ENCODE measurements at places on chromosomes 12 and 14.

DNA sequence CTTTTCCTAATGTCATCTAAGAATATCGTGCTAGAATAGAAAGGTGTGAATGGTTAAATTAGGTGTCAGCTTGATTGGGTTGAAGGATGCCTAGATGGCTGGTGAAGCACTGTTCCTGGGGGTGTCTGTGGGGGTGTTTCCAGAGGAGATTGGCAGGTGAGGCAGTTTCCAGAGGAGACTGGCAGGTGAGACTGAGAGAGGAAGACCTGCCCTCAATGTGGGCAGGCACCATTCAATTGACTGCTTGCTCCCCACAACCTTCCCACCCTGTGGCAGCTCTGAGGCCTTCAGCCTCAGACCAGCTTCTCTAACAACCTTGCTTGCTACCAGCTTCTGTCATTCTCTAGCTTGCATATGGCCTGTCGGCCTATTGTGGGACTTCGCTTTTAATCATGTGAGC lies 9.2 kb downstream of the RNASE9 start:
- DNase-seq: no peak

DNA sequence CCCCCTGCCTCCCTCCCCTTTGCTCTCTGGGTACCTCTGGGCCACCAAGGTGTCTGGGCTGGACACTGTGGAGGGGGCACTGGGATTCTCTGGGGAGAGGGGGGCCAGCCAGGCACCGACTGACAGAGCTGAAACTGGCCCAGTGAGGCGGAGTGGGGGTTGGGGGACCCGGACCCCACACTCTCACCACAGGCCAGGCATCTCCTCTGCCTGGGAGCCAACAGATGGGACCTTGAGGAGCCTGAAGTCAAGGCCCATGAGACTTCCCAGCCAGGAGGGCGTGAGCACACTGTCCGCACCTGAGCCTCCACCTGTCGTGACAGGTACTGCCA lies 39.8 kb upstream of the PPP1R13B start:
- no peak for DNase-seq

DNA sequence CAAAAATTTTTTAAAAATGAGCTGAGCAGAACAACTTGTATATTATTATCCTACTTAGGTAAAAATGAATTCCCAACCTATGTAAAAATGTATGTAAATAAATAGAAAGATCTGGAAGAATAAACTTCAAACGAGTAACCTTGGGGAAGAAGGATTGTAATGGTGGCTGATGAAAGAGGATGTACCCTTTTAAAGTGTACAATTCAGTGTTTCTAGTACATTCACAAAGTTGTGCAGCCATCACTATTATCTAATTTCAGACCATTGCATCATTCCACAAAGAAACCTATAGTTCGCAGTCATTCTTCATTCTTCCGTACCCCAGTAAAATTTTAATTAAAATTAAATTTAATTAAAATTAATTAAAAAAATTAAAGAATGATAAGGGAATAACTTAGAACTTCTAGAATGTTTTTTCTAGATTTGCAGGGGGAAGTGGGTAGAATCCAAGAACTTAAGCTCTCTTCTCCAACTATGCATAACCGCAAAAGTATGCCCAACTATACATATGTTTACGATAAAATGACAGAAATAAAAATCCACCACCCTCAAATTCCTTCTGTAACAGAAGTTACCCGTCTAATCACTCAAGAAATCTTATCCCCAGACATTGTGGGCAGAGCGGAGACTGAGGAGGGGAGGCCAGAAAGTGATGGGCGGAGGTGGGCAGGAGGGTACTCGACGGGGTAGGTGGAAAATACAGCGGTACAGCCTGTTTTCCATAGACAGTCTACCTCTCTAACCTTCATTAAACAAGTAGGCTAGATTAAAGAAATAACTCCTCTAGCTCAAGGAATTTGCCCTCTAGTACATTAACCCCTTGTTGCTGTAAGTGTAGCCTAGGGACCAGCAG lies 921 bp downstream of the DEPDC4 start:
- DNase-seq: no peak

DNA sequence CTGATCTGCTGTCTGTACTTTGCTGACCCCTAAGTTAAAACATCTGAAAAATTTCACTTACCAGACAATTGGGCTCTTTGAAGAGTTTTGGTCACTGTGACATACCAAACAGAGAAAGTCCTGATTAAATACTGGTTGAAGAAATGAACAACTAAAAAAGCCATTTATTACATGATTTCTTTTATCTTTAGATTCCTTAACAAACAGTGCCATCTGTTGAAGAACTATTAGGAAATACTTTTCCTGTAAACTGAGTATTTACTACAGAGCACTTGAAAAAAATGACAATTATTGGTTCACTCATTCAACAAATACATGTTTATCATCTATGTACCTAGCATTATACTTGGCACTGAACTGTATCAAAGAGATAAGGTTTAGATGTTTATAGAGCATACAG lies 6.5 kb upstream of the WASHC4 start:
- DNase-seq: no peak

- DNase-seq: no peak
Observed at GRCh38 chr12:122204167-122205052, 901 bp downstream of the B3GNT4 start.

- no peak for DNase-seq
Observed at GRCh38 chr12:124408822-124409517, 114.1 kb downstream of the RFLNA start.

DNA sequence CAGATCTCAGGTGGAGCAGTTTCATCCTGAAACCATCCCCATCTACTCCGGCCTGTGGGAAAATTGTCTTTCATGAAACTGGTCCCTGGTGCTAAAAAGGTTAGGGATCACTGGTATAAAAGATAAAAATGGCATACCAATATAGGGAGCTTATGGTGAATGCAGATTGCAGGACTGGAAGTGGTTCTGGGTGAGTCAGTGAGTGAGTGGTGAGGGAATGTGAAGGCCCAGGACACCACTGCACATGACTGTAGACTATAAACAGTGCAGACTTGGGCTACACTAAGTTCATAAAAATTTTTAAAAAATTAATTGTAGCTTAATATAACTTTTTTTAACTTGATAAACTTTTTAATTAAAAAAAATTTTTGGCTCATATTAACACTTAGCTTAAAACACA lies 67.0 kb upstream of the RD3L start:
- DNase-seq: no peak

DNA sequence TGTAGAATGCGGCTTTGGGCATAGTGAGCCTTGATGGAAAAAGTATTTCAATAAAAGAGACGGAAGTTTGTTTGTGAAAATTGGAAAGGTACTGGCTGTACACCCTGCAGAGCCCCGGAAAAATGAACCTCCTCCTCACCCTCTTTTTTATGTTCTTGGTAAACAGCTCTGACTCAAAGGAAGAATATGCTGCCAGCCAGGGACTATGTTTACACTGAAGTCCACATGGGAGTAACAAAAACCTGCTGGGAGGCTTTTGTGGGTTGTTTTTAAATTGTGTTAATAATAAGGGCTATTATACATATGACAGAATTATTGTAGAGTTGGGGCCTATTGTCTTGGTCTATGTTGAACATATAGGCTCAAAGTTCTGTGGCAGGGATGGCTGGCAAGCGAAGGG lies 70.7 kb downstream of the TTC8 start:
- DNase-seq: peak; percentile 5

- DNase-seq: no peak
Observed at GRCh38 chr14:88164906-88165534, 158.0 kb downstream of the KCNK10 start.

DNA sequence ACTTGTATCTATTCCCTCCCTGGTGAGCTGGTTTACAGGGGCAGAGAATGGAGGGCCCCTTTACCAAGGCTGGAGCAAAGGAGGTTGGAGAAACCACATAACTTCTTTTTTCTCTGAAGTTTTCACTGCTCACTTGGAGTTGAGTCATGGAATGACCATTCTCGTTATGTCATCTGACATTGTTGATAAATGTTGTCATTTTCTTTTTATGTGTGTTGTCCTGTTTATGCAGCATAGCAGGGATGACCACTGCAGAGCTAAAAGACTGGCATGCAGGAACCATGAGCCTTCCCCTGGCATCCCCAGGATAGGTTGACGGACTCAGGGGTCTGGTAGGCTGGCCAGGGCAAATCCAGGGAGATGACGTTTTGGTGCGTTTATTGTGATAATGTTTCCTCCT lies 256.8 kb upstream of the DDHD1 start:
- DNase-seq: peak; percentile 48

DNA sequence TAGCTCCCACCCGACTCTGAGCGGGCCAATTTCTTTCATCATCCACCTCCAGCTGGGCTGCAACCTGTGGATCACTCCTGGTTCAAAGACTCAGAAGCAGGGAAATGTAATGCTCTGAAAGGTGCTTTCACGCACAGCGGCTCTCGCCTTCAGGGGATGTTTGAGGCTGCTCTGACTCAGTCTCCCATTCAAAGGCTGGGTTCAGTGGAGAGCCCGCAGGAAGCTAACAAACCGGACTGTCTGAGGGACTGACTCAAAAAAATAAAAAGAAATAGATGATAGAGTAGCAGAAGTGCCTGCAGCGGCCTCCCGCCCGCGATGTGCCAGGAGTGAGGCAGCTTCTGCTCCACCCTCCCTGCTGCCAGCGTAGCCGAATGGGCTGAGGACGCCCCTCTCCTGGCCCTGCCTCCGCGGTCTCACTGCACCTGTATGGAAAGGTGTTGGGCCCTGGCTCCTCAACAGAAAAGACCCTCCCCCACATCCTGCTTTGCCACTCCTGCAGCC lies 98.0 kb downstream of the GCH1 start:
- DNase-seq: no peak

GRCh38 chr12:94874518-94875302 lies 128.8 kb downstream of the NDUFA12 start:
- no peak for DNase-seq

DNA sequence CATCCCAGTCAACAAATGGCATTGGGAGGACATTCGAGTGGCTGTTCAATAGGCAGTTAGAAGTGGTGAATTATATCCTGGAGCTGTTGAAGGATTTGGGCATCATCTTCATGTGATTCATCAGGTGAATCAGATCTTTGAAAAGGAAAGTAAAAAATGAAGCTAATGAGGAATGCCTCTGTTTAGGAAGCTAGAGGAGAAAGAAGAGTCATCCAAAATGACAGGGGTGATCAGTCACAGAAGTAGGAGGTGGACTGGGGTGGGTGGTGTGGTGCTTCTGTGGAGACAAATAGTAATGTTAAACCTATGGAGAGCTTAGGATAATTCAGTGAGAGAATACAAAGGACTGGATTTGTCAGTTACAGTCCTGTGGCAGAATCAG lies 32.7 kb downstream of the DIP2B start:
- DNase-seq: peak; percentile 75

GRCh38 chr12:120317224-120318105 lies 10.1 kb downstream of the PLA2G1B start:
- peak; percentile 99 for DNase-seq

GRCh38 chr14:68593806-68594536 lies 198.9 kb downstream of the ZFP36L1 start:
- DNase-seq: no peak

DNA sequence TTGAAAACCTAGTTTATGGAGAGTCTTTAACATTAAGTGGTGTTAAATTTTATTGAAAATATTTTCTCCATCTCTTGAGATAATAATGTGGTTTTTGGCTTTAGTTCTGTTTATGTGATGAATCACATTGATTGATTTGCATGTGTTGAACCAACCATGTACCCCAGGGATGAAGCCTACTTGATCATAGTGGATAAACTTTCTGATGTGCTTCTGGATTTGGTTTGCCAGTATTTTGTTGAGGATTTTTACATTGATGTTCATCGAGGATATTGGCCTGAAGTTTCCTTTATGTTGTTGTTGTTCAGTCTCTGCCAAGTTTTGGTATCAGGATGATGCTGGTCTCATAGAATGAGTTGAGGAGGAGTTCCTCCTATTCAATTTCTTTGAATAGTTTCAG lies 222.6 kb downstream of the ADAMTS20 start:
- no peak for DNase-seq

- DNase-seq: no peak
Observed at GRCh38 chr12:76006028-76006925, 25.3 kb downstream of the PHLDA1 start.

DNA sequence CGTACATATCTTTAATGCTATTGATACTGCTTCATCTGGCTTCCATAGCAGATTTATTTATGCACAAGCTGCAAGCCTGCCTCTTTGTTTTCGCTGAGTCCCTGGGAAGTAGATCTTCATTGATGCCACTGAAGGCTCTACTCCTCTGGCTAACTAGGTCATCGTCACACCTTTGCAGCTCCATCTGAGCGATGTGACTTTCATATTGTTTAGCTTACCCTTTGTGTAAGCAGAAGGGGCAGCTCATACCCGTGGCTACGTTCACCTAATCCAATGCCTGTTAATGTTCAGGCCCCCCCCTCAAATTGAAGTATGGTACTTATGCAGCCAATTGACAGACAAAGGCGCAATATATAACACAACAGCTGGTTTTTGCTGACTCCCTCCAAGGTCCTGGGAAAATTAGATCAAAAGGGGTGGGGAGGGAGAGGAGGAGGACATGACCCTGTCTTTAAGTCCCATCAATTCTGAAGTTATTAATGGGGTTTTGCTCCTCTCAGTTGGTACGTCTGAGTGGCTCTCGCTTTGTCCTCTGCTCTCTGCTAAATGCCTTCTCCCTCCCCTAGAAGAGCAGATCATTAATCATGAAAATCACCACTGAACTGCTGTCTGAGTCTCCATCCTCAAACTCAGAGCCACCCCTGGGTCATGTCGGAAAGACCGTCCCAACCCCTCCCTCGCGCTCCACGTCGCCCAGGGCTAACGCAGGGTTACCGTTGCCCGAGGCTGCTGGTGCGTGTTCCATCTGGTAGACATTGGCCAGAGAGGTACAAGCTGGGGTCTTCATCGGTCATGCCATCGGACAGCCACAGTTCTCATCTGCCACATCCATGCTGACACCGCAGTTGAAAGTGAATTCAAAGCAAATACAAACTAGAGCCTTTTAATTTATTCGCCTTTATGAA lies 128.8 kb downstream of the ADGRD1 start:
- DNase-seq: no peak

- no peak for DNase-seq
Observed at GRCh38 chr14:103767336-103767894, 51.8 kb downstream of the ZFYVE21 start.

GRCh38 chr14:34237081-34237480 lies 225.0 kb downstream of the SPTSSA start:
- no peak for DNase-seq

- no peak for DNase-seq
Observed at GRCh38 chr14:69339426-69339825, 58.7 kb downstream of the ERH start.
